ENCODE measurements at places on chromosomes 2 and 18.

DNA sequence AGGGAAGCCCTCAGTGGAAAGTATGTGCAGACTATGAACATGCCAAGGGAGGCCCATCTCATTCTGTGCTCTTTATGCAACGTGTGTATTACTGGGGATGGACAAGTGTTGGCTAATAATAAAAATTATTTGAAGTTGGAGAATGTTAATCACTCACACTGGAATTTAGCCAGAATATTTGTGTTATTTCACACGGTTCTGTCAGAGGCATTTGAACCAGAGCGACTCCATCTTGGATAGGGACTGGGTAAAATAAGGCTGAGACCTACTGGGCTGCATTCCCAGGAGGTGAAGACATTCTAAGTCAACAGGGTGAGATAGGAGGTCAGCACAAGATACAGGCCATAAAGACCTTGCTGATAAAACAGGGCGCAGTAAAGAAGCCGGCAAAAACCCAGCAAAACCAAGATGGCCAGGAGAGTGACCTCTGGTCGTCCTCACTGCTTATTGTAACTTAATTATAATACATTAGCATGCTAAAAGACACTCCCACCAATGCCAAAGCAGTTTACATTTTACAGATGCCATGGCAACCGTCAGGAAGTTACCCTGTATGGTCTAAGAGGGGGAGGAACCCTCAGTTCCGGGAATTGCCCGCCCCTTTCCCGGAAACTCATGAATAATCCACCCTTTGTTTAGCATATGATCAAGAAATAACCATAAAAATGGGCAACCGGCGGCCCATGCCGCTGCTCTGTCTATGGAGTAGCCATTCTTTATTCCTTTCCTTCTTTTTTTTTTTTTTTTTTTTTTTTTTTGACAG, 2.6 kb upstream of the FZD5 start:
- DNase-seq: no peak

- DNase-seq: peak; percentile 99
These were observed at the start of gene PARD6G for GRCh38 chr18:80247393-80247841. TSS of gene PARD6G (minus strand) at chr18:80247514. CDS start at chr18:80247348, 166 bp downstream.

- DNase-seq: no peak
These were observed 214.5 kb downstream of the IRS1 start for GRCh38 chr2:226585130-226585561.

DNA sequence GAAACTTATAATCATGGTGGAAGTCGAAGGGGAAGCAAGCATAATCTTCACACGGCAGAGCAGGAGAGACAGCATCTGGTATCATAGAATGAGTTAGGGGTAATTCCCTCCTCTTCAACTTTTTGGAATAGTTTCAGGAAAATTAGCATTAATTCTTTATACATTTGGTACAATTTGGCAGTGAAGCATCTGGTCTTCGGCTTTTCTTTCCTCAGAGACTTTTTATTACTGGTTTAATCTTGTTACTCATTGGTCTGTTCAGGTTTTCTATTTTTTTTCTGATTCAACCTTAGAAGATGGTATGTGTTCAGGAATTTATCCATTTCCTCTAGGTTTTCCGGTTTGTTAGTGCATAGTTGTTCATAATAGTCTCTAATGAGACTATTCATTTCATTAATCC, 39.7 kb upstream of the ABCA12 start:
- DNase-seq: no peak

GRCh38 chr18:26406854-26407517, 141.4 kb downstream of the KCTD1 start:
- no peak for DNase-seq

DNA sequence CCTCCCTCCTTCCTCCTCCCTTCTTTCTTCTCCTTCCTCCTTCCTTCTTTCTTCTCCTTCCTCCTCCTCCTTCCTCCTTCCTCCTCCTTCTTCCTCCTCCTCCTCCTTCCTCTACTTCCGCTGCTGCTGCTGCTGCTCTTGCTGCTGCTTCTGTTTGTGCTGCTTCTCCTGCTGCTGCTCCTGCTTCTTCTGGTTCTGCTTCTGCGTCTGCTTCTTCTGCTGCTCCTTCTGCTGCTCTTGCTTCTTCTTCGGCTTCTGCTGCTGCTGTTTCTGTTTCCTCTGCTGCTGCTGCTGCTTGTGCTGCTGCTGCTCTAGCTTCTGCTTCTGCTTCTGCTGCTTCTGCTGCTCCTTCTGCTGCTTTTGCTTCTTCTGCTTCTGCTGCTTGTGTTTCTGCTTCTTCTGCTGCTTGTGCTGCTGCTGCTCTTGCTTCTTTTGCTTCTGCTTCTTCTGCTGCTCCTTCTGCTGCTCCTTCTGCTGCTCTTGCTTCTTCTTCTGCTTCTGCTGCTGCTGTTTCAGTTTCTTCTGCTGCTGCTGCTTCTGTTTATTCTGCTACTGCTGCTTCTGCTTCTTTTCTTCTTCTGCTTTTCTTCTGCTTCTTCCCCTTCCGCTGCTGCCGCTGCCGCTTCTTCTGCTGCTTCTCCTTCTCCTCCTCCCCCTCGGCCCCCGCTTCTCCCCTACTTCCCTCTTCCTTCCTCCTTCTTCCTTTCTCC, 8.6 kb downstream of the SNRNP27 start:
- DNase-seq: no peak

DNA sequence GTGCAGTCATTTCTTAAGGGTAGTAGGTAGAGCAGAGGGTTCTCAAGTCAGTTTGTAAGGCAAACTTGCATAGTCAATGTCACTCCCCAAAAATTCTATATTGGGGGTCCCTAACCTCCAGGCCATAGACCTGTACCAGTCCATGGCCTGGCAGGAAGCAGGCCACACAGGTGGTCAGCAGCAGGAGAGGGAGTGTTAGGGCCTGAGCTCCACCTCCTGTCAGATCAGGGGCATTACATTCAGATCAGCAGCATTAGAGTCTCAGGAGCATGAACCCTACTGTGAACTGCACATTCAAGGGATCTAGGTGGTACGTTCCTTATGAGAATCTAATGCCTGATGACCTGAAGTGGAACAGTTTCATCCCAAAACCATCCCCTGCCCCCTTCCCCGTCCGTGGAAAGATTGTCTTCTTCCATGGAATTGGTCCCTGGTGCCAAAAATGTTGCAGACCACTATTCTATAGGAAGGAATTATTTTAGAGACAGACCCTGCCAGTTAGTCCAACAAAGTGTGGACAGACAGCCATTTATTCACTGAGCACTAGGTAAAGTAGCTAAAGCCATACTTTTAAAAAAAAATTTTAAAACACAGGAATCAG, 6.7 kb downstream of the COA5 start:
- DNase-seq: peak; percentile 57

DNA sequence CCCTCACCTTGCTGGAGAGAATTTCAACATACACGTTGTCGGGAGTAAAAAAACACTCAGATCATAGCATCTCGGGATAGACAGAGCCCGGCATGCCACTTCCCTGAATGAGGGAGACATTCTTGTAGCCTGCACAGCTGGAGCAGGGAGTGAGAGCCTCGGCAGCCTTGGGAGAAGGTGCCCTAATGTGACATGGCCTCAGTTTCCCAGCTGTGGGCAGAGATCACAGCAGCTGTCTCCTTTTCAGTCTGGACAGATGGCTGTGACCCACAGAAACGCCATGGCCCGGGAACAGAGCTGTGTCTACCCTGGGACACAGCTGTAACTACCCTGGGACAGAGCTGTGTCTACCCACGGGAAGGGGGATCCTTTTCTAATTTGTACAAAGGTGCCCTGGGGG, 55.9 kb downstream of the HS1BP3 start:
- no peak for DNase-seq

- no peak for DNase-seq
These were observed 154.8 kb downstream of the MBP start for GRCh38 chr18:76977684-76978232.

GRCh38 chr2:240604939-240605716, 18.6 kb downstream of the CAPN10 start:
- DNase-seq: peak; percentile 77

- peak; percentile 78 for DNase-seq
These were observed 19.4 kb downstream of the TOGARAM2 start for GRCh38 chr2:29000481-29000880.
